ENCODE measurements at places on chromosomes 4 and X. TPM values are rescaled to one million over a fixed set of nuclear protein-coding genes. Genes with fewer than 3 reads are reported as not detected.

GRCh38 chrX:13721371-13721770, 13.0 kb downstream of the TRAPPC2 start:
- H3K27me3 ChIP-seq = no peaks in the 10 kb centered on the region
- no peaks in the 10 kb centered on the region for H3K4me1 ChIP-seq
- no peak for DNase-seq

- peak within 1 kb of the TSS; percentile 59 for H3K4me3 ChIP-seq
- no peaks in the 10 kb centered on the region for H3K27me3 ChIP-seq
- peak; percentile 30 for DNase-seq
- no peaks in the 10 kb centered on the region for H3K36me3 ChIP-seq
These were observed at the start of gene ADGRG2 for GRCh38 chrX:19121898-19122640. Gene ADGRG2, minus strand, starts transcription at chrX:19122468. Its CDS starts 53,634 bp downstream, at chrX:19068834.

GRCh38 chrX:39158801-39159657, 357.8 kb downstream of the MID1IP1 start:
- H3K36me3 ChIP-seq = no peaks in the 10 kb centered on the region
- H3K4me1 ChIP-seq = peaks cover 5% of the 10 kb centered on the region
- no peak overlapping the region for H3K4me3 ChIP-seq
- no peaks in the 10 kb centered on the region for H3K27me3 ChIP-seq
- no peak for DNase-seq
- H3K27ac ChIP-seq = no peak overlapping the region

DNA sequence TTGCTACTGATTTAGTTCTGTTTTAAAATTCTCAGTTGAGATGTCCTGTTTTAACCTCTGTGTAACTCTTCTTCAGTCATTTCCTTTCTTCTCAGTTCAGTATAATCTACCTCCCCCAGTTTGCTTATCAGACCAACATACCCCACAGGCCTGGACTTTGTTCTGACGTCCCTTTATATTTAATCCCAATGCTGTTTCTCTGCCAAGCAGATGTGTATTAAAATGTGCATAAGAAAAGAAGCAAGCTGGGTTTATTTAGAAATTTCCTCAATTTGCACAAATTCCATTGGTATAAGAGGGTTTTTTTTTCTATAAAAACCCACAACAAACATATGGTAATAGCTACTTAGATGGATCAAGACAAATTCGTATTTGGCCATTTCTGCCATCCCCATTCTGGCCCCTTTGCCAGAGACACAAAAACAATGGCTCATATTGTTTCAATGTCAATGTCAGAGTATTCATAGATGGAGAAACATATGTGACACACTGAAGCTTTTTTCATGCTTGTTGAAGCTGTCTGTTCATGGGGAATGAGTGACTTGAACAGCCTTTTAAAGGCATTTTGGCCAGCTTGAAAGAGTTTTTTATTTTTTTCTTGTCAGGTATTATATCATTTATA, 24.5 kb downstream of the HCCS start:
- no peak overlapping the region for H3K27ac ChIP-seq
- no peaks in the 10 kb centered on the region for H3K36me3 ChIP-seq
- DNase-seq = no peak
- H3K27me3 ChIP-seq = peaks cover 23% of the 10 kb centered on the region
- H3K4me3 ChIP-seq = no peak overlapping the region
- H3K4me1 ChIP-seq = no peaks in the 10 kb centered on the region

- H3K27me3 ChIP-seq = no peaks in the 10 kb centered on the region
- DNase-seq = no peak
- H3K27ac ChIP-seq = no peak overlapping the region
- no peaks in the 10 kb centered on the region for H3K4me1 ChIP-seq
- H3K4me3 ChIP-seq = no peak overlapping the region
These were observed 46.7 kb downstream of the KCNIP4 start for GRCh38 chr4:21901831-21902230.

DNA sequence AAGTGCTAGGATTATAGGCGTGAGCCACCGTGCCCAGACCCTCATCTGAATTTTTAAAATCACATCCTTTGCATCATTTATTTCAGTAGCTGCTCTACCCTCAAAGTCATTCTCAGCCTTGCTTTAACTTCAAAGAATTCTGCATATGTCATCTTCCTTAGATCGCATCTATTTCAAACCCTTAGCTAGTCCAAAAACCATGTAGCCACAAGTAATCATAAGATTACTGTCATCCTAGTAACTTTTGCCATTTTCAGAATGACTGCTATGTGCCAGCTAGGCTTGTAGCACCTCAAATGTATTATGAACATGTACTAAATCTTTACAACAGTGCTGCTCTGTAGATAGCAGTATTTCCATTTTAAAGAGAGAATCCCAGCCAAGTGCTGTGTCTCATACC, 45.5 kb upstream of the KLF3 start:
- no peaks in the 10 kb centered on the region for H3K4me1 ChIP-seq
- H3K27ac ChIP-seq = no peak overlapping the region
- no peak for DNase-seq
- H3K36me3 ChIP-seq = no peaks in the 10 kb centered on the region
- H3K4me3 ChIP-seq = no peak overlapping the region

GRCh38 chr4:156173486-156173885, 219.8 kb upstream of the CTSO start:
- no peaks in the 10 kb centered on the region for H3K27me3 ChIP-seq
- no peak overlapping the region for H3K27ac ChIP-seq
- H3K4me3 ChIP-seq = no peak overlapping the region
- DNase-seq = no peak
- no peaks in the 10 kb centered on the region for H3K36me3 ChIP-seq

DNA sequence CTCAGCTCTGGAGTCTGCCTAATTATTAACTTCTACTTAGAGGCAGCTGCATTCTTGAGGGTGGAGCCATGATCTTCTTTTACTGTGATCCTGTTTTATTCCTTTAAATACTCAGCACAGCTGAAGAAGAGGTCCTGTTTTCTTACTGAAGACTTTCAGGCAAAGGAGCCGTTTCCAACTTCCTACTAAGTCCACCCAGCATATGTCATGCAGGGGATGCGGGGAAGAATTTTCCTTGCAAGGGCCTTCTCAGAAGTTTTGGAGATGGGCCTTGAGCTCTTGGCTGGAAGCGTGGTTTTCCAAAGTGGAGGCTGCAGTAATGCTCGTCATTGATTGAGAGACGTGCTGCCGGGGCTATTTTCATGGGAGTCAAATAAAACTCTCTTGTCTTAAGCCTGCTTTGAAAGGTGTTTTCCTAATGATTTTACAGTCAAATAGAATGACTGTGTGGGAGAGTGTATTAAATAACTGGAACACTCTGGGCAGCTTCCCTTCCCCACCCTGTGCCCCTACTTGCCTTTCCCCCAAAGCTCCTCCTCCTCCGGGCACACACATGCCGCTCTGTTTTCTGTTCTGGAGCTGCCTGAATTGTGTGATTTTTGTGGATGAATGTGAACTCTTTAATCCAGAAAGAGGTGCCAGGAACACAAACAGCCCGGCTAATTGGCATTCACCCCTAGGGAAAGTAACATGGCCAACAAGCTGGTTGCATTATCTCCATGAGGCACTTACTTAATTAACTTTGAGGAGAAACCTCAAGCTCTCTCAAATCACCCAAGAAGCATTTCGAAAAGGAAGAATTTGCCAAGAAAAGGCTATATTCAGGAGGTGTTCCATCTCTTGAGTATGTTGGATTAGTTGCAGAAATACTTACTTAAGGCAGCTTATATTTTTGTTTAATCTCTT, 28.1 kb downstream of the FGF2 start:
- no peaks in the 10 kb centered on the region for H3K27me3 ChIP-seq
- no peak overlapping the region for H3K27ac ChIP-seq
- no peak for DNase-seq
- no peaks in the 10 kb centered on the region for H3K36me3 ChIP-seq
- no peaks in the 10 kb centered on the region for H3K4me1 ChIP-seq

GRCh38 chr4:37438564-37439279, 194.2 kb downstream of the NWD2 start:
- H3K4me1 ChIP-seq = no peaks in the 10 kb centered on the region
- no peaks in the 10 kb centered on the region for H3K27me3 ChIP-seq
- no peak overlapping the region for H3K4me3 ChIP-seq
- H3K27ac ChIP-seq = no peak overlapping the region
- no peak for DNase-seq

KLHL34 gene
- 17.5 TPM for total RNA-seq

UNC5C gene
- 1.8 TPM for total RNA-seq

NHS gene
- total RNA-seq = 2.7 TPM

PAGE5 gene
- total RNA-seq = not detected

MAOB gene
- total RNA-seq = 150 TPM

MAGEB5 gene
- not detected for total RNA-seq

KCND1 gene
- total RNA-seq = 0.23 TPM

TMEM35A gene
- not detected for total RNA-seq

PF4V1 gene
- total RNA-seq = not detected
